ENCODE measurements at places on chromosomes 7 and 10.
A peak's percentile ranks its signal among the peaks of the same experiment; 100 is the strongest.

DNA sequence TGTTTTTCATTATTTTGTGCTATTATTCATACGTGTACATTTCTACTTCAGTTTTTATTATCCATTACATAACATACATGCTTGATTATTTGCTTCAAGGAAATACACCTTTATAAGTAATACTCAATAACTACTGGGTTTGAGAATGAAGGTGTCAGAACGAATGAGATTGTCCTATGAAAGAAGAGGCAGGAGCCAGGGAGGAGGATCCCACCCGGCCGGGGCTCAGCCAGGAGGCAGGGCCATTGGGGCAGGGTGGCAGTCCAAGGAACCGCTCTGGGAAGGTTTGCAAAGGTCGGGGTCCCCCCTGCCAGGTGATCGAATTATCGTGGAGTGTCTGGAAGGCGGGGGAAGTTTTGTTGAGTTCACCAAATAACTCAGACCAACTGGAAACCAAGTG, 9.1 kb downstream of the TRIM56 start:
- DNase-seq = no peak

DNA sequence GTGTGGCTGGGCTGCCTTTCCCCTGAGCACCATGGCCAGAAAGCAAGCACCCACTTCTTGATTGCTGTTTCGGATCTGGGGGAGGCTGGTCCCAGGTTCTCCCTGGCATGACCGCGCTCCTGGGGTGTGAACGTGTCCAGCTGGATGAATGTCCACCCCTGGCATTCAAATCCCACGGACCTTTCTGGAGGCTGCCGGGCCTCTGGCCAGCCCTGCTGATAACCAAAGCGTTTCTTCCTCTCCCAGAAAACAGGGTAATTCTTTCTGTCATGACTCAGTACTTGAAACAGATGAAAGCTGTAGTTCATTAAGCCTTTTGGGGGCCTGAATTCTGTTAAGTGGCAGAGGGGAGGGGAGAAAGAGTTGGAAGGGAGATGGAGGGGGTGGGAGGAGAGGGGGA, 73.1 kb upstream of the SAMD8 start:
- no peak for DNase-seq

GRCh38 chr10:7855205-7855604, 36.9 kb downstream of the TAF3 start:
- DNase-seq = no peak

DNA sequence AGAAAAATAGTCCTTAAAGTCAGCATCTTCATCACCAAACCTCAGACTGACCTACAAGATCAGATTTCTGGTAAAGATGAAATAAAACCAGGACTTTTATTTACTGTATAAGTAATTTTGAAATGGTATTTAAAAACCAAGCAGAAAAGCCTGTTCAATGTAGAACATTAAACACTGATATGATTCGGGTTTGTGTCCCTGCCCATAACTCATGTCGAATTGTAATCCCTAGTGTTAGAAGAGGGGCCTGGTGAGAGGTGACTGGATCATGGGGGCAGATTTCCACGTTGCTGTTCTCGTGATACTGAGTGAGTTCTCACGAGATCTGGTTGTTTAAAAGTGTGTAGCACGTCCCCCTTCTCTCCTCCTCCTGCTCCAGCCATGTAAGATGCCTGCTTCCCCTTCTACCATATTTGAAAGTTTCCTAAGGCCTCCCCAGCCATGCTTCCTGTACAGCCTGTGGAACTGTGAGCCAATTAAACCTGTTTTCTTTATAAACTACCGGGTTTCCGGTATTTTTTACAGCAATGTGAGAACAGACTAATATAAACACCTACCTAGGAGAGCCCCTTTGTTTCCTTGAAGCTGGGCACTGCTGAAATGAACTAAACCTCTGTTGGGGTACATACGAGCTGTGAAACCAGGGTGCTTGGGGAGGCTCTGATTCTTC, 120.1 kb downstream of the KMT2E start:
- DNase-seq = no peak

DNA sequence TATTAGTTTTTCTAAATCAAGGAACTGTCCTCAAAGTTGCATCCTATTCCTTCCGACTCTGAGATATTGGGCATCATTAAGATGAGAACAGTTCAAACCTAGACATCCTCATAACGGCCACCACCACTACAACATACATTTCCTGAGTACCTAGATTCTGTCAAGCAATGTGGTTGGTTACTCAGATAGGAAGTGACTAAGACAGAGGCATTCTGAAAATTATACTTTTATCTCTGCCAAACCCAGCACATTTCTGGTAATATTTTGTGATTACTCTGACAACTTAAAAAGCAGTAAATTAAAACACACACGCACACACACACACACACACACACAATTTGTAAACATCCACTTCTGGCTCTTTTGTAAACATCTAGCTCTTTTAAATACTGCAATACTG, 291.2 kb upstream of the MEOX2 start:
- DNase-seq = no peak

- peak; percentile 43 for DNase-seq
Observed at GRCh38 chr10:117175901-117176534, 21.3 kb upstream of the KCNK18 start.

DNA sequence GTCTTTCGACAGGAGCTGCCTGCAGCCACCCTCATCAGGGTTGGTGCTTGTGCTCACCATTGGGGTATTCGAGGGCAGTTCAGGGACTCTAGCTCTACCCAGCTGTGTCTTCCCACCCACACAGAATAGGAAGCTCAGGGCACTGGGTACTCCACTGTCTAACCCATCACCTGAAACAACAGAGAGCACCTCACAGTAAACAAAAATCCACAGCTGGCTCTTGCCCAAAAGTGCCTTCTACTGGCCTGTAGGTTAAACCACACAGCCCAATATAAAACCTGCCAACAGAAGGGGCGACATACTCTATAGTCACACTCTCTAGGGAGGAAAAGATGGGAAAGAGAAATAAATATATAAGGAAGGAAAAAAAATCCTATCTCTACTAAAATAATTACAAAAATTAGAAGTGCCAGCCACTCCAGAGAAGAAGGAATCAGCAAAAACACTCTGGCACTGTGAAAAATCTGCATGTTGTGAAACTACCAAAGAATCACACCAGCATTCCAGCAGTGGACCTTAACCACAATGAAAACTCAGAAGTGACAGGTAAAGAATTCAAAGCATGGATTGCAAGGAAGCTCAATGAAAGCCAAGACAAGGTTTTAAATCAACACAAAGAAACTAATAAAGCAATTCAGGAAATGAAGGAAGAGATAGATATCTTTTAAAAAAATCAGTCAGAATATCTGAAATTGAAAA, 110.0 kb downstream of the HGF start:
- no peak for DNase-seq

GRCh38 chr7:121351682-121352081, 22.9 kb downstream of the WNT16 start:
- no peak for DNase-seq

DNA sequence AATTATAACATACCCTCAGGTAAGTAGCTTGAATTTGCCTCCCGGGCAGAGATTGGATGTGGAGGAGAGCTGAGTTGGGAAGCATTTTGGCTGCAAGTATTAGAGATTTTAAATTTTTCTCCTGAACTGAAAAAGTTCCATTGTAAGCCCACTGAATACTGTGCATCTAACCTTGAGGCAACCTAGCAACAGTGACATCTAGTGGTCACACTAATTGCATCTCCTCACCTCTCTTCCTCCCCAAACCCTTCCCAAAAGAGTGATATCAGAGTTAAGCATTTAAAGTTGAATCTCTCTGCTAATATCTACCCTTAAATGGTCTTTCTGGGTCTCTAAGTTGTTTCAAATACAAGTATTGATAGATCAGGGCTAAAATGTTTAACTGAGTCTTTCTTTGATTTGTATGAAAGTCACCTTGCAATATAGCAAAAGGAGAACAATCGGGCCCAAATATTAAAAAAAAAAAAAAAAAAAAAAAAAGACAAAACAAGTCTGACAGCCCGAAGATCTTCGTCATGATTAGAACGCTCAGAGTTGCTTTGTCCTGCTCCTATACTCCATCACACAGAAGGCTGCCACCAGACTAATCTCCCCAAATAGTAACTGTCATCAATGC, 40.4 kb upstream of the DLX5 start:
- DNase-seq = no peak

DNA sequence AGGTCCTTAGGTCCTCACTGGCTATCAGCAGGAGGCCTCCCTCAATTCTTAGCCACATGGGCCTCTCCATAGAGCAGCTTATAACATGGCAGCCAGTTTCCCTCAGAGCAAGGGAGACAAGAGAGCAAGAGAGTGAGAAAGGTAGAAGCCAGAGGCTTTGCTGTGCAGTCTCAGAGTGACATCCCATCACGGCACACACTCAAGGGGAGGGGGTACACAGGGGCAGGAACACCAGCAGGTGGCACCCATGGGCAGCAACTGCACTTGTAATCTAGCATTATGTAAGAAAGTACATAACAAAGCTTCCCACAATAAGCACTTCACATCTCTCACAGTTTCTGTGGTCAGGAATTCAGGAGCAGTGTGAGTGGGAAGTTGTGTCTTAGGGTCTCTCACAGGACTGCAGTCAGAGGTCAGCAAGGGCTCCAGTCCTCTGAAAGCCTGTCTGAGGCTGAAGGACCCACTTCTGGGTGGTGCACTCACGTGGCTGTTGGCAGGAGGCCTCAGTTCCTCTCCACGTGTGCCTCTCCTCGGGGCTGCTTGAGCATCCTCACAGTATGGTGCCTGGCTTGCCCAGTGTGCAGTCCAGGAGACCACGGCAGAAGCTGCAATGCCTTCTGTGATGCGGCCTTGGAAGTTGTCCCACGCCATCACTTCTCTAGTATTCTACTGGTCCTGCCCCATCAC, 159.4 kb downstream of the OAT start:
- DNase-seq = no peak

All from activated T-helper 1 cell treated with Interleukin-2 at 50 U/mL for 16 hours (primary cell).